SK-MEL-5 (cell line): ENCODE measurements at places on chromosomes 3 and 15.

- no peak for DNase-seq
Observed at GRCh38 chr3:33919312-33920120, 121.1 kb downstream of the PDCD6IP start.

DNA sequence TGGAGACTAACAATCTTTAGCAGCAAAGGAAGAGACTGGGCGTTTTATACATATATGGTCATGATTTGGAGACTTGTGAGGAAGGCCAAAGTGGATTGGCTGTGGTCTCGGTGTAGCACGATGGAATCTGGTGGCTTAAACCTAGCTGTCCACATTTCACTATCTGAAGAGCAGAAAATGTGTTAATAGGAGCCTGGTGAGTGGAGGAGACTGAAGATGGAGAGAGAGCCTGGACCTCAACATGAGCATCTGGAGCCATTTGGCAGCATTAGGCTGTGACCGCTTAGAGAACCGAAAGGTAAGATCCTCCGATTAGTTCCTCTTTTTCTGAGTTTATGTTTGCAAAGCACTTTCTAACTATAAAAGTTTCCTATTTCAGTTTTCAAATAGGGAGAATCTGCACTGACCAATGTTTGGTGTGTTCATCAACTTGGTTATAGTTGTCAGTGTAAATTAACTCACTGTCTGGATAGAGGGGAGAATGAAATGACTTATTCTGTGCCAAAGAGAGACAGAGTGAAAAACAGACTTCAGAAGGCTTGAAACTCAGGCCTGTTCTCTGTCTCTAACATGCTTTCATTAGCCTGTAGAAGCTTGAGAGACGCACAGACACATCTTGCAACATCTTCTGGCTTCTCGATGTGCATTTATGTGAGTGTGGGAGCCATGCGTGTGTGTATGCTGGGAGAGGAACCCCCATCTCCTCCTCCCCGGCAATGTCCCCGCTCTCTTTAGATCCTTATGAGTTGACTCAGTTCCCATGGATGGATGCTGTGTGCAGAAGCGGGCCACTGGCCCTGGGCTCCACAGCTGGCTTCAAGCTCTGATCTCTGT lies 244.7 kb upstream of the TBL1XR1 start:
- DNase-seq: no peak

DNA sequence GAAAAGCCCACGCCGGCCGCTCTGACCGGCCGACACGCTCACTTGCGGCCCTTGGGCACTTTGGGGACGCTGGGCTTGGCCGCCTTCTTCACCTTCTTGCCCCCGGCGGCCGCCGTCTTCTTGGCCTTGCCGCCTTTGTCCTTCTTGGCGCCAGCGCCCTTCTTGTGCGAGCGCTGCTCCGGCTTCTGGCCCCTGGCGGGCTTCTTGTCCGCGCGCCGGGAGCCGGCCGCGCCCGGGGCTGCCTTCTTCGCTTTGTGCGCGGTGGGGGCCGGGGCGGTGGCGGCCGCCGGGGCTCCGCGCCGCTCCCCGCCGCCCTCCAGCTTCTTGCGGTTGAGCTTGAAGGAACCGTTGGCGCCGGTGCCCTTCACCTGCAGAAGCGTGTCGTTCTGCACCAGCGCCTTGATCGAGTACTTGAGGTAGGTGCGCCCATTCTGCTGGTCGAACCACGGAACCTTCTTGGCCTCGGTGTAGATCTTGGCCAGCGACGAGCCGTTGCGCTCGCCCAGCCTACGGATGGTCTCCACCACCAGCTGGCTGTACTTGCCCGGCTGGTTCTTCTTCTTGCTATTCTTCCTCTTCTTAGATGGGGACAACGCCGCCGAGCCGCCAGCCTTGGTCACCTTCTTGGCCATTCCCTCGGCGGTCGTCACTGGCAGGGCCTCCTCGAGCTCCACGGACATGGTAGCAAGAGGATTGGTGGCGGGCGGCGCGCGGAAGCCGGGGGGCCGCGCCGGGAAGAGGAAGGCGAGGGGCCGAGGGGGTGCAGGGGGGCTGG lies 36.7 kb downstream of the HMCES start:
- no peak for DNase-seq

GRCh38 chr3:137963463-137963862 lies 46.5 kb upstream of the CLDN18 start:
- DNase-seq: no peak

DNA sequence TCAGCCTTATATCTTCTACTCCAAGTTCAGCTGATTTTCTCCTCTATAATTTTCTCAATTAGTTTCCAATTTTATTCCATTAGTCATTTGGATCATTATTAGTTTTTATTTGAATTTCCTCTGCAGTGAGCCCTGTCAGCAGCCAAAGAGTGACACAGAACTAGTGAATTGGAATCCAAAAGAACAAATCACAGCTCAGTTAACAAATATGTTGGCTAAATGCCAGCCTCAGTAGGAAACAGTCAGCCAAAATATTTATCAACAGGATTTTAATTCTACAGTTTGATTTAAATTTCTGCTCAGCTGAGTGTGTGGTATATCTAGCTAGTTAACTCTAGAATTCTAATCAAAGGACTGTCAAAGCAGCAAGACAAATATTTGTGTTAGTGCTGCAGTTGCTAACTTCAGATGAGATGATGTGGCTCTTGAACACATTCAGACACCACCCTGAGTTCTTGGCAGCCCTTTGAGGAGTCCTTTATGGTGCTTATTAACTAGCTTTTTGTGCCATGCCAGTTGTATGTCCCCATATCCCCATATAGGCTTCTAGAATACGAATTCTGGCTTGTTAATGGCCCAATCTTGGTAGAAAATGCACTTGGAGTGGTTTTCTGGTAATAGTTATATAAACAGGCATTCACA lies 194.5 kb downstream of the CPNE4 start:
- no peak for DNase-seq

GRCh38 chr3:99686955-99687612 lies 48.7 kb downstream of the COL8A1 start:
- peak; percentile 82 for DNase-seq
